ENCODE measurements at places on chromosomes 1 and 21.

DNA sequence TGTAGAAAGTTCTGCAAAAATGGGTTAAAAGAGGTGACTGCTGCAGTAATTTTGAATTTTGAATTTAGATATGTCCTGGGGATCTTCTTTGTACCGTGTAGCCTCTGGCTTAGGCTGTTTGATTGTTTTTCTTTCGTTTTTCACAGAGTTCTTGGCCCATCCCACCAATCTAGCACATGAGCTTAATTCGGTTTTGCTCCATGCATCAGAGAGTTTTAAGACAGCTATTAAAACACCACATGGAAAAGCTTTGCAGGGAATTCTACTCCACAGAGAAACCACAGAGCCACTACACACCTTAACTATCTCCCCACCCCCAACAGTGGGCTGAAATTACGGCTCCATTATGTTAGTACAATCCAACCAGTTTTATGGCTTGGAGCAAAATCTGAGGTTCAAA is 25.5 kb downstream of the SPAG17 start:
- DNase-seq, result no peak

DNA sequence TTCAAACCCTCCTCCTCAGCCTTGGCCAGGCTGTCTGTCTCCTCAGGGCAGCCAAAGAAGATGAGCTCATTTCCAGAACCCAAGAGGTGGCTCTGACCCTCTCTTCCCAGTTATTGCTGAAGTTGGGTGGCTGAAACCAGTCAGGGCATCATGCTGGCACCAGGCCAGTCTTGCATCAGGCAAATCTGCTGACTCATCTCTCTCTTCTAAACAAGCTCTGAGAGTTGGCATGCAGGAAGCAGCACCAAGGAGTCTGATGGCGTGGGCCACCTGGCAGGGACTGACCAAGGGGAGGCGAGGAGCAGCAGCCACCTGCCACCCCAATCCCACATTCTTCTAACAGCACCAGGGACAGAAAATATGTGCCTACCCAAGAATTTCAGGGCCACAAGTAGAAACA is 104.8 kb upstream of the ATP1A1 start:
- peak; percentile 17 for DNase-seq

DNA sequence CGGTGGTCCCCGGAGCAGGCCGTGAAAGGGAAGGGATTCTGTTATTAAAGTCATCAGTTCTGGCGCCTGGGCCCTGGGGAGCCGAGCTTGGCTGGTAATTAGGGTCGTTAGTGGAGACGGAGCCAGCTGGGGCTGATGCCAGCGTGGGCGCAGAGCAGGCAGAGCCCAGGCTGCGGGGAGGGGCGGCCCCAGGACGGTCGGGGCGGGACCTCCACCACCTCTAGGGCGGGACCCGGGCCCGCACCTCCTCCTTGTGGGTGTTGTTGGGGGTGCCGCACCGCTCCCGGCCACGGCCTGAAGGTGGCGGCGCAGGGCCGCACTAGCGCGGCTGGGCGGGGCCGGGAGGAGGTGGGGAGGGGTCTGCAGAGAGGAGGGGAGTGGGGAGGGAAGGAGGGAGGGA is 470.6 kb downstream of the PTPRU start:
- DNase-seq, result no peak

DNA sequence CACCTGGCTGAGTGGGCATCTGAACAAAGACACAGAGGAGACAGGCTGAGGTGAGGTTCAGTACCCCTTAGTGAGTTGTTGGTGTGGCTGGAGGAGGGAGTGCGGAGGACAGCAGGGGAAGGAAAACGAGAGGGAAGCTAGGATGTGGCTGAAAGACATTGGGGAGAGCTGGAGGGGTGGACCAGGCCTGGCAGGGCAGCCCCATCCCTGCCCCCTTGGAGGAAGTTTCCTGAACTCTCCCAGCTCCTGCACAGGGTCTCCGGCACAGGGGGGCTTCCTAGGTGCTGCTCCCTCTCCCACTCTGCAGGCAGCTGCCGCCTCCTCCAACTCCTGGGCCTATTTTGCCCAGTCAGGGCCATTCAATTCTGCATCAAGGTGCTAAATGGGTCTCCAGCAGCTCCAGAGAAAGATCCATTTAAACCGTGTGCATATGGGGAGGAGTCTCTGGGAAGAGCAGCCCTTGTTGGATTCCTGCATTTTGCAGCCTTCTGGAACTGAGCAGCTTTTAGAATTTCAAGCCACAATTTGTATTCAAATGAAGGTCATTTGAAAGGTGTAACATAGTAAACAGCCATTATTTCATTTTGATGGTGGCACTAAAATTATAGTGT is 193.9 kb downstream of the CAMTA1 start:
- no peak for DNase-seq

DNA sequence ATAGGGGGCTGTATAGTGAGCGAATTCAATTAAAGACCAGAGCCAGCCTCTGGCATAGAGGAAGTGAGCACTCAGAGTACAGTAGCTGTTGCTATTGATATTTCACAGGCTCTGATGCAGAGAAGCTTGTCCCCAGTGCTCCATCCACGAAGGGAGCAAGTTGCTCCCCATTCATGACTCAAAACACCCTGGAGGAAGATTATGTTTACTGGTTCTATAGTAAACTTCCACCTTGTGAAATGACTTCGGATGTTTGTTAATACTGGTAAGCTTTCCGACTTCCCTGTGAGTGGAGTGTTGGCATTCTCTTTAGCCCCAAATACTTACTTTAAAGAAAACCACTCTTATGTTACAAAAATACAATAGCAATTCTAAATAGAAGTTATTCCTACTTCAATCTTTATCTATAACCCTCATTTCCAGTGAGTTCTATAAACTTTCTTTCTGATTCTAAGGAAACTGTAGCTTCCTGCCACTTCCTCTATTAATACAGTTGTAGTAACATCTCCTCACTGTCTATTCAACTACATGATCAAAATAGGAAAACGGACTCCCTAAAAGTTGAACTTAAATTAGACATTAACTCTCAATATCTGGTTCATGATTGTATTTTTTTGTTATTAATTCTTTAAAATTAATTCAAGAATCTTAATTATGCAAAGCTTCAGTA is 46.4 kb downstream of the ZNF281 start:
- no peak for DNase-seq

- no peak for DNase-seq
Observed at GRCh38 chr21:39503123-39503762, 51.5 kb downstream of the SH3BGR start.

DNA sequence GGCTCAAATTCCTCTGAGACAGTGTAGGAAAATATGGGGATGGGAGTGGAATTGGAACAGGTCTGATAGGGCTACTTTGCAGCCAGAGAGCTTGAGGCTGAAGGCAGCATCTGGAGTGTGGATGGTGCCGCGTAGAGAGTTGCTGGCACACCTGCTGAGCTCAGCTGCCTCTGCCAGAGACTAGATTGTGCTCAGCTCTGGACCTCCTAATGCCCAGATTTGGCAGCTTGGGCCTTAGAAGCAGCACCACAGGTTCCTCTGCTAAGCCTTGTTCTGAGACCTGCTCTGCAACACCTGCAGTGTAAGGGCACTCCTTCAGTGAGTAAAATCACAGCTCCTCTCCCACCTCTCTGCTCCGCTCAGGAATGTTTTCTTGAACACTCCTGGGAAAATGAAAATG is 23.3 kb downstream of the ACOT11 start:
- no peak for DNase-seq

DNA sequence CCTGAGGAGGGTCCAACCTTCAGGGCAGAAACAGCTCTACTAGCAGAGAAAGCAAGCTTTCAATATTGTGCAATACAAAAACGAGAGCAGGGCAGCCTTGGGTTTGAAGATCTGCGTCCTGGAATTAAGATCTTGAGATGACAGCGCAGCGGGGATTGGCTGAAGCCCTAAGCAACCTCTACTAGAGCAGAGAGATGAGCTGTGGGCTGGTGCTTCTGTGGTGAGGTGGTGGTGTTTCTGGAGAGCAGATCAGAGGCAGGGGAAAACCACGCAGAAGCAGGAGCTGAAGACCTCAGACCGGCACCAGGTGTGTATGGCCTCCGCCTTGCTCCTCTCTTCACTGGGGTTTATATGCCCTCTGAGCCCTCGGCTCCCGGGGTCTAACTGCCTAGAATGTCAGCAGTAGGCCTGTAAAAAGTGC is 12.5 kb downstream of the TRAF3IP3 start:
- peak; percentile 77 for DNase-seq

GRCh38 chr1:8966606-8967005 is 20.9 kb downstream of the CA6 start:
- no peak for DNase-seq

GRCh38 chr1:44616284-44616990 is 57.8 kb downstream of the TMEM53 start:
- DNase-seq, result no peak

DNA sequence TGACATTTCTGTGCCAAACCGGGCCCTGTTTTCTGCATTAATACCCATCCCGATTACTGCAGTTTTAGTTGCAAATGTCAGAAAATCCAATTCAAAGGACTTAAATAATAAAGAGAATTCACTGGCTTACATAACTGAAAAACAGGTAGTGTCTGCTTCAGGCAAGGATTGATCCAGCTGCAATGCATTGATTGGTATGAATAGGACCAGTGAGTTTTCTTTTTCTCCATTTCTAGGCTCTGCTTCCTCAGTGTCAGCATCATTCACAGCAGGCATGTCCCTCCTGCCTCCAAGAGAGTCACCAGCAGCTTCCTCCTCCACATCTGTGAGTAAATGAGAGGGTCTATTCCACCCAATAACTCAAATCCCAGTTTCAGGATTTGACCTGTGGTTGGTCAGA is 33.7 kb upstream of the ACTL8 start:
- DNase-seq, result no peak

- DNase-seq, result no peak
Observed at GRCh38 chr1:185312361-185313138, 4.5 kb downstream of the IVNS1ABP start.

- DNase-seq, result no peak
Observed at GRCh38 chr1:153598309-153599172, 14.4 kb downstream of the S100A16 start.

GRCh38 chr1:32716312-32717148 is 14.0 kb upstream of the SYNC start:
- DNase-seq, result peak; percentile 43

DNA sequence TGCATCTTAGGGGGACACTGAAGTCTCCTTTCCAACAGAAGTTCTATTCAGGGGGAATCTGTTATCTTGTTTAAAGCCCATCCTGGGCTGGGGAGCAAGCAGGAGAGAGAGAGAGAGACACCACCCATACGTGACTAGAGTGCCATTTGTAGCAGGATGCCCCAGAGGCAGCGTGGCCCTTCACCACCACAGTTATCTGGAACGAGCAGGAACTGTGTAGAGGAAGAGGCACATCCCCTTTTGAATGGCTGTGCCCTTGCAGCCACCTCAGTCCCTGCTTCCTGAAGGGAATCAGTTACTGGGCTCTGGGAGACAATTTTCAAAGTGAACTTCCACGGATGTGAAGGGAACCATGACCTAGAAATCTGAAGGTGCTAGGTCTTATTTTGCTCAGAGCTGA is 19.4 kb upstream of the LAMTOR5 start:
- no peak for DNase-seq

DNA sequence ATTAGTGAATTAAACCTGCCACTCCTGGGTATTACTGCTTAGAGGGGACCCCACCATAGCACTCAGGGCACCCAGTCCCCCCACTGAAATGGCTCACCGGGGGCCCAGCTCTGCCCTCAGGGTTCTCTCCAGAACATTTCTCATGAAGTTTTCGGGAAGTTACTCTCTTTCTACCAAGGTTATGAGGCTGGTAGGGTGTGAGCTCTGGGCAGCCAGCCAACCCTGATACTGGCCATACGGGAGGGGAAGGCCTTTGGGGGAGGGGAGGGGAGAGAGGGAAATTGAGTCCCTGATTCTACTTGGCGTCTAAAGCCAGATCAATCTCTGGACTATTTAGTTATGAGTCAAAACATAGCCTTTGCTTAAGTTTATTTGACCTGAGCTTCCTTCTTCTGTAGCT is 12.9 kb upstream of the PDE9A start:
- DNase-seq, result no peak

- DNase-seq, result no peak
Observed at GRCh38 chr1:225980005-225980836, 18.9 kb downstream of the SDE2 start.

DNA sequence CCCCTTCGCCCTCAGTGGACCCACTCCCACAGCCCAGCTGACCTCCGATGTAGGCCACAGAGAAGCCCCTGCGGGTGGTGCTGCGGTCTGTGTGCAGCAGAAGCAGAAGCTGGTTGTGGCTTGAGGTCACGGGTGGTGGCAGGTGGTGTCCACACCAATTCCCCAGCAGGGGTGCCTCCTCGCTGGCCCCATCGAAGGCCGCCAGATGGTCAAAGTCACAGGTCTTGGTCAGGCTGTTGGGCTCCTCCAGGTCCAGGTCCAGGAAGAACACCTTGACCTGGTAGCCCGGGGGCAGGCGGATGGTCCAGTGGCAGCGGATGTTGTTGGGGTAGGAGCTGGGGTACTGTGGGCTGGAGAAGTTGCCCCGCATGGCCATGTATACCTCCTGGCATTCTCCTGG is 13.1 kb downstream of the CDCP2 start:
- DNase-seq, result no peak

- DNase-seq, result no peak
Observed at GRCh38 chr21:33901412-33902288, 14.0 kb downstream of the ATP5PO start.

GRCh38 chr1:108556066-108556465 is 3.8 kb upstream of the EEIG2 start:
- DNase-seq, result no peak
